ENCODE measurements at places on chromosomes 2 and 18. TPM values are rescaled to one million over a fixed set of nuclear protein-coding genes. Genes with fewer than 3 reads are reported as not detected.
A peak's percentile ranks its signal among the peaks of the same experiment; 100 is the strongest.

The SAG gene
- 0.69 TPM for total RNA-seq

The SP5 gene
- total RNA-seq, result not detected

DNA sequence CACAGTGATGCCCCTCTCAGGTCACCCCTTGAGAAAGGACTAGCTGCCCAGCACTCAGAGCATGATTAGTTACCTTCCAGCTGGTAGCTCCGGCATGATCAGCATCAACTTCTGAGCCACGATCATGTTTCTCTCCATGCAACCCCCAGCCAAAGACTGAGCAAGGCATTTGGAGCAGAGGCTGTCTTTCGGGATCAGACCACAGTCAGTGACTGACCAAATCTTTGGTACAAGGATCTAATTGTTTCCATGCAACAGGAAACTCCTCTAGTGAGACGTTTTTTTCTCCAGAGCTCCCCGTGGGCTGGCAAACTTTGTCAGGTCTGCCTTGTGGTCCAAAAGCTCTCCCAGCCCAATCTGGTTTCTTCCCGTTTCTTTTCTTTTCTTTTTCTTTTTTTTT lies 244.3 kb downstream of the METTL4 start:
- no peaks in the 10 kb centered on the region for H3K27me3 ChIP-seq
- H3K27ac ChIP-seq, result no peak overlapping the region
- H3K4me1 ChIP-seq, result no peaks in the 10 kb centered on the region
- no peak overlapping the region for H3K4me3 ChIP-seq

GRCh38 chr2:211014376-211014775 lies 458.0 kb downstream of the CPS1 start:
- no peaks in the 10 kb centered on the region for H3K36me3 ChIP-seq
- no peaks in the 10 kb centered on the region for H3K27me3 ChIP-seq
- H3K4me3 ChIP-seq, result no peak overlapping the region

GRCh38 chr2:95728878-95729596 lies 137.2 kb downstream of the TRIM43 start:
- peak; percentile 17 for DNase-seq
- no peaks in the 10 kb centered on the region for H3K4me1 ChIP-seq
- no peaks in the 10 kb centered on the region for H3K36me3 ChIP-seq
- no peaks in the 10 kb centered on the region for H3K27me3 ChIP-seq
- H3K27ac ChIP-seq, result no peak overlapping the region

GRCh38 chr18:58194028-58194427 lies 150.0 kb downstream of the NEDD4L start:
- no peaks in the 10 kb centered on the region for H3K4me1 ChIP-seq
- H3K36me3 ChIP-seq, result no peaks in the 10 kb centered on the region
- H3K27me3 ChIP-seq, result no peaks in the 10 kb centered on the region
- no peak for DNase-seq
- no peak overlapping the region for H3K4me3 ChIP-seq

- no peak for DNase-seq
- no peak overlapping the region for H3K27ac ChIP-seq
- H3K4me1 ChIP-seq, result no peaks in the 10 kb centered on the region
- peak overlapping the region; percentile 76 for H3K4me3 ChIP-seq
Measured at GRCh38 chr2:157875641-157876065, 477 bp downstream of the ACVR1 start.

DNA sequence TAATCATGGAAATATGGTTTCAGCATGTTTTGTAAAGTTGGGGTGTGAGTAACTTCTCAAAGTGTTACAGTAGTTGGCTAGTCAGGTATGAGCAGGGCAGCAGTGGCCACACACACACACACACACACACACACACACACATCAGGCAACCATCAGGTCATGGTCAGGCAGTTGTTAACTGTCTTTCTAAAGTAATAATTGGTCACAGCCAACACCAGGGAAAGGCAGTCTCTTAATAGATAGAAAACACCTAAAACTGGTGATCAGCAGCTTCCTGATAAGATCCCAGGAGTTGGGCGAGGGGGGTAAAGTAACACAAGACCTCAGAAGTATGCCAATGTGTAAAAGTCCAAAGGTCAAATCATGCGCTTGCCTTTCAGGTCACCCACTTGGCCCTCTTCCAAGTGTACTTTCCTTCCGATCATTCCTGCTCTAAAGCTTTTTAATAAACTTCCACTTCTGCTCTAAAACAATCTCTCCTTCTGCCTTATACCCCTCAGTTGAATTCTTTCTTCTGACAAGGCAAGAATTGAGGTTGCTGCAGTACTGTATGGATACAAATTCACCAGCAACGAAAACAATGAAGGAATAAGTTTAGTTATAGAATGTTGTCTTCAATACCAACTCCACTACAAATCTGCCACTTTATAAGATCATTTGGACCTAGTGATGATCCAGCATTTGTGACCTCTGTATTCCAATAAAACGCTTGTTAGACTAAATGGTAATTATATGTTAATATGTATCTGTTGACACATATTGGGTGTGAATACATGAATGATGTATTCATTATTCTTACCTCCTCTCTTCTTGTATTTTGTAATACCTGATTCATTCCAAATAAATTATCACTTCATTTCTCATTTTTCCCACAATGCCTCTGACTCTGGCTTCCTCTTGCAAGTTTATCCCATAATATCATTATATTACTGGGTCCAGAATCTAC lies 254.3 kb downstream of the METTL4 start:
- no peak overlapping the region for H3K4me3 ChIP-seq
- H3K27me3 ChIP-seq, result no peaks in the 10 kb centered on the region
- H3K4me1 ChIP-seq, result no peaks in the 10 kb centered on the region
- no peaks in the 10 kb centered on the region for H3K36me3 ChIP-seq
- H3K27ac ChIP-seq, result no peak overlapping the region
- DNase-seq, result no peak

- H3K4me3 ChIP-seq, result no peak overlapping the region
- no peak for DNase-seq
- H3K27me3 ChIP-seq, result no peaks in the 10 kb centered on the region
- no peaks in the 10 kb centered on the region for H3K4me1 ChIP-seq
Measured at GRCh38 chr18:22504251-22505030, 86.7 kb upstream of the CTAGE1 start.

- no peak overlapping the region for H3K4me3 ChIP-seq
- H3K27ac ChIP-seq, result no peak overlapping the region
- no peaks in the 10 kb centered on the region for H3K27me3 ChIP-seq
- no peaks in the 10 kb centered on the region for H3K36me3 ChIP-seq
- no peak for DNase-seq
- H3K4me1 ChIP-seq, result no peaks in the 10 kb centered on the region
Measured at GRCh38 chr2:122868646-122869275, 1113.3 kb downstream of the TSN start.

GRCh38 chr2:232647261-232647660 lies 13.9 kb downstream of the EFHD1 start:
- no peak for DNase-seq
- H3K4me3 ChIP-seq, result no peak overlapping the region
- no peak overlapping the region for H3K27ac ChIP-seq
- H3K36me3 ChIP-seq, result no peaks in the 10 kb centered on the region
- H3K4me1 ChIP-seq, result no peaks in the 10 kb centered on the region

DNA sequence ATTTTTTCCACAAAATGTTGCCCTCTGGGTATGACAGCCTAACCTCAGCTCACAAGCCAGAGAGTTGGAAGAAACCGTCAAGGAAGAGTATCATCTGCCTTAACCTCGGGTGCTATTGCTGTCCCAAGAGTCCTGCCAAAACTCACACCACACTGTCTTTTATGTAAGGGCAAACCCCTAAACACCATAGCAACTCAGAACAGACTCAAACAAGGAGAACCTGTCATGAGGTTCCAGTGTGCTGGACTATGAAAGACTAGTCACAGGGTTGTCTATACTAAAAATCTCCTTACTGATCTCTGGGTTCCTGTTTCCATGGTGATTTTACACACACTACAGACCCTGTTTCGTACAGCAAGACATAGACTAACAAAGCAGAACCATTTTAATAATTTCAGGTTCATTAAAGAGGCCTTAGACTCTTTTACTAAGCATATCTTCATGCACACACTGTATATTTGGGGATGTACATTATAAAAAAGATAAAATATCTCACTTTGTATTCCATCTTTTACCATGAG lies 159.8 kb downstream of the PKP4 start:
- H3K36me3 ChIP-seq, result 0 out of 2 replicates have a peak, but pooled peaks cover 2% of the 10 kb centered on the region
- no peak overlapping the region for H3K27ac ChIP-seq
- no peak for DNase-seq
- no peaks in the 10 kb centered on the region for H3K27me3 ChIP-seq

DNA sequence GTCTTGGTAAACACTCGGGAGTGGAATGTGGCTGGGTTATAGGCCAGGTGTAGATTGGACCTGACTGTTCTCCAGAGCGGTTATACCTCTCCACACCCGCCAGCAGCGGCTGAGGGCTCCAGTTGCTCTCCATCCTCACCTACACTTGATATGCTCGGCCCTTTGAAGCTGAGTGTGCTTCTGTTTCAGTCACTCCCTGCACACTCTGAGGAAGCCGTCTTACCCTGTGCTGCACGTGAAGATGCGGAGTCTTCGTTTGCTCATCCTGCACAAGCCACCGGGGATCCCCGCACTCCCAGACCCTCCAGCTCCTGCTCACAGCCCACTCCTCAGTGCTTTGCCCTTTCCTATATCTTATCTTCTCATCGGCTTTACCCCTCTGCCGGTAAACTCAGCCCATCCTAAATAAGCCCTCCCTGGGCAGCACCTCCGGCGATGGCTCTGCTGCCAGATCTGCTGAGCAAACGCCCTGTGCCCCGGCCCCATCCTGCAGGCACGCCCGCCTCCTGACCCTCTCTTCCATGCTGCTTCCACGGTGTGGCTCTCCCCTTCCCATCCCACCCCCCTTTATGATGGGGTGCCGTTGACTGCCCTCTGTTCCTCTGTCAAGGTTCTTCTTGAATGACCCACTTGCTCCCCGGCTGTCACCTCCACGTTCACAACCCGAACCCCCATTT lies 47.3 kb upstream of the ODC1 start:
- H3K4me1 ChIP-seq, result peaks cover 10% of the 10 kb centered on the region
- no peak overlapping the region for H3K27ac ChIP-seq
- no peaks in the 10 kb centered on the region for H3K27me3 ChIP-seq
- no peak overlapping the region for H3K4me3 ChIP-seq

DNA sequence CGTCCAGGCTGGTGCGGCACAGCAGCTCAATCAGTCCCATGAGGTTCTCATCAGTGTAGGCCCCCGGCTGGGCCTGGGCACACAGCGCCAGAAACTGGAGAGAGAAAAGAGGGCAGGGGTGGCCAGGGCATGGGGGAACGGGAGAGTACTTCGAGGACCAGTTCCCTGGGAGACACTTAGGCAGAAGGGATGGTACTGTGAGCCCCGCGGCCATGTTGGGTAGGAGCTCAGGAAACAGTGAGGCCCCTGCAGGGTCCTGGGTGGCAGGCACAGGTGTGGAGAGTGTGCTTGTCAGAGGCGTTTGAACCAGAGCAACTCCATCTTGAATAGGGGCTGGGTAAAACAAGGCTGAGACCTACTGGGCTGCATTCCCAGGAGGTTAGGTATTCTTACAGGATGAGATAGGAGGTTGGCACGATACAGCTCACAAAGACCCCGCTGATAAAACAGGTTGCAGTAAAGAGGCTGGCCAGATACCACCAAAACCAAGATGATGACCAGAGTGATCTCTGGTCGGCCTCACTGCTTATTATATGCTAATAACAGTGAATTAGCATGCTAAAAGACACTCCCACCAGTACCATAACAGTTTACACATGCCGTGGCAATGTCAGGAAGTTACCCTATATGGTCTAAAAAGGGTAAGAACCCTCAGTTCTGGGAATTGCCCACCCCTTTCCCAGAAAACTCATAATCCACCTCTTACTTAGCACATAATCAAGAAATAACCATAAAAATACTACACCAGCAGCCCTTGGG lies 51.9 kb upstream of the SEMA4C start:
- peaks cover 3% of the 10 kb centered on the region for H3K27me3 ChIP-seq
- DNase-seq, result no peak
- no peak overlapping the region for H3K27ac ChIP-seq
- no peaks in the 10 kb centered on the region for H3K36me3 ChIP-seq
- no peak overlapping the region for H3K4me3 ChIP-seq
- H3K4me1 ChIP-seq, result no peaks in the 10 kb centered on the region

- H3K4me1 ChIP-seq, result no peaks in the 10 kb centered on the region
- H3K27ac ChIP-seq, result no peak overlapping the region
- H3K4me3 ChIP-seq, result no peak overlapping the region
- no peaks in the 10 kb centered on the region for H3K36me3 ChIP-seq
Measured at GRCh38 chr2:209845666-209846065, 74.0 kb downstream of the UNC80 start.
